ENCODE measurements at places on chromosomes 6 and 20.

- DNase-seq: no peak
Observed at GRCh38 chr6:5132731-5133130, 47.6 kb downstream of the PPP1R3G start.

DNA sequence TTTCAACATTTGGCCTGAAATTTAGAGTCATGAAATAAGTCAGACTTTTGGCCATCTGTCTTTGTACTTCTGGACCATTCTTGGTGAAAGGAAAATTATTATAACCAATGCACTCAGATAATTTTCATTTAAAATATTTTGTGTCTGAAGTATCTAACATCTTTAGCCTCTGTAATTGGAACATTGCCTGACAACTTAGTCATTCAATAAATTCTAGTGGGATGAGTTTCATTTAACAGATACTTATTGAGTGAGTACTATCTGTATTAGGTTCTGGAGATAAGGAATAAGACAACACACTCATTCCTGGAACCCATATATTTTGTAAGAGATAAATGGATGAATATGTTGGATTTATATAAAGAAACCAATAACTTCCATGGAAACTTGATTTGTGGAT, 536.0 kb downstream of the BCKDHB start:
- DNase-seq: no peak

GRCh38 chr6:35224720-35225119, 11.0 kb downstream of the SCUBE3 start:
- no peak for DNase-seq

DNA sequence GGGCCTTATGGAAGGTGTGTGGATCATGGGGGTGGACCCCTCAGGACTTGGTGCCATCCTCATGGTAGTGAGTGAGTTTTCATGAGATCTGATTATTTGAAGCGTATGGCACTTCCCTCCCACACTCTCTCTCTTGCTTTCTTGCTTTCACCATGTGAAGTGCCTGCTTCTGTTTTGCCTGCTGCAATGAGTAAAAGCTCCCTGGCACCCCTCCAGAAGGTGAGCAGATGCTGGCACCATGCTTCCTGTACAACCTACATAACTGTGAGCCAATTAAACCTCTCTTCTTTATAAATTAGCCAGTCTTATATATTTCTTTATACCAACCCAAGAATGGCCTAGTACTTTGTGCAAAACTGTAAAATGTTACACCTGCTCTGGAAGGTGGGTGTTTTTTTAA, 396.8 kb upstream of the HS3ST5 start:
- DNase-seq: no peak

- no peak for DNase-seq
Observed at GRCh38 chr6:167572106-167572505, 247.2 kb downstream of the TTLL2 start.

DNA sequence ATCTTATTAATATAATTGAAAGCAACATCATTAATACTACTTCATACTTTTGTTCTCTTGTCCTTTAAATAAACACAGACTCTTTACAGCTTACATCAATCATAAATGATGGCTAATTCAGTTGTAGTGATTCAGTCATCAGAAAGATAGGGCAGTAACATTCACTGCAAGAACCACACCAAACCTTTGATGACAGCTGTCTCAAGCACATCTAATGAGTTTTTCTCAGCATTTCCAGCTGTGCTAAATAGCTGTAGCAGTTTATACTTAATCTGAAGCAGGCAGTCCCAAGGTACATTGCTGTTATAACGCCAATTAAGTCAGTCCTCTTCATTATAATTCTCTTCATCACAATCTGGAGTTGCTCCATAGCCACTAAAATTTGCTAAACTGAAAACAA, 45.7 kb downstream of the PREP start:
- DNase-seq: no peak

Measured in GM12891 (cell line).